ENCODE measurements at places on chromosomes 6 and 20. TPM values are rescaled to one million over a fixed set of nuclear protein-coding genes. Genes with fewer than 3 reads are reported as not detected.

DNA sequence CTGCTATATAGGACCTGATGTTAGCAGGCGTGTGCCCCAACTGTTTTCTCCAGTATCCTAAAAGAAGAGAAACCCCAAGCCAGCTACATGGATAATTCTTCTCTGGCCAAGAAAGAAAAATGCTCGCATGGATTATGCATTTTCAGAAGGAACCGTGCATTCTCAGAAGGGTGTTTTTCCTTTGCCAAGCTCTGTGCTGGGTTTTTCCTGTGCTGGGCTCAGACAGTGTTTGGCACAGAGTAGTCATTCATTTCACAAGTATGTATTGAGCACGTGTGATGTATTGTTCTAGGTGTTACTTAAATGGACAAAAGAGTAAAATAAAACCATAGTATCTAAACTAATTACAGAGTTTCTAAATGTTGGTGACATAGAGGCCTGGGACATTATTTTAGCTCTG lies 62.7 kb upstream of the ZNF133 start:
- no peak for DNase-seq

DNA sequence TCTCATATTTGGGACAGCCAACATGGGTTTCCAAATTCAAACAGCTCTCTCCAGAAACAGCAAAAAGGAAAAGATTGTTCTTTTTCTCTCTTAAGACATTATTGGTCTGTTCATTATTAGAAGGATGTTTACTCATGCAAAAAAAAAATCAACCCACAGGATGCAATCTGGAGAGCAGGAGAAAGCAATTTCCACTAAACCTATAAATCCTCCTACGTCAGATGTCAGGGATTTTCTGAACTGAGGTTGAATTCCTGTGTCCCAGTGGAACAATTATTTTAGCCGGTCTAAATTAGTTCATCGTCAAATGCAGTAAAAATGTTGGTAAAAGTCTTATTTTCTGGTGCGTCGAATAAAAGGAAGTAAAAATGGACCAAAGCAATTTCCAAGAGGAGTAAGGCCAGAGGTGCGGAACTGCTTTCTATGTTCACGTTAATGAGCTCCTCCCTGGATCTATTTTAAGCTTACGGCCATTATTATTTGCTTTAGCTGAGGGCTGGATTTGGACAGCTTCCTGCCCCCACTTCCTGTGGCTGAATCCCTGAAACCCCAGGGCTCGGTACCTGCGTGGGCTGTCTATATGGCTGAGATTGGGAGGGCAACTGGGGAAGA lies at the start of gene GABRR1:
Gene GABRR1 (minus strand): TSS at position 60 of the 612 bp plus-strand sequence. CDS start 36 bp downstream, at position 24.
- DNase-seq: peak; percentile 26

Gene PDCD2
- 74.6 TPM for polyA plus RNA-seq

Gene MCHR2
- polyA plus RNA-seq: 0.03 TPM

Gene COL12A1
- polyA plus RNA-seq: 82.4 TPM

Gene PARD6B
- polyA plus RNA-seq: 18.7 TPM

GRCh38 chr20:64257107-64257757 lies 1.7 kb downstream of the PCMTD2 start:
- no peak for DNase-seq

Gene LY6G5C
- 2.4 TPM for polyA plus RNA-seq

DNA sequence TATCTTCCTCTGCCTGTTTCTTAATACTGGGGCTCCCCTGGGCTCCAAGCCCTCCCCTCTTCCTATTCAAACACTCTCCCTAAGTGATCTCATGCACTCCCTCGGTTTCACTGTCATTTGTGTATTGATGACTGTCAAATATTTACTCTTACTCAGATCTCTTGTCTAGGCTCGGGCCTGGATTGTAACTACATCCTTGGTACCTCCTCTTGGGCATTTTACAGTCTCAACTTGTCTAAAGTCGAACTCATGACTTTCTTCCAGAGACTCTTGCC lies 189.4 kb upstream of the PRDM1 start:
- no peak for DNase-seq

DNA sequence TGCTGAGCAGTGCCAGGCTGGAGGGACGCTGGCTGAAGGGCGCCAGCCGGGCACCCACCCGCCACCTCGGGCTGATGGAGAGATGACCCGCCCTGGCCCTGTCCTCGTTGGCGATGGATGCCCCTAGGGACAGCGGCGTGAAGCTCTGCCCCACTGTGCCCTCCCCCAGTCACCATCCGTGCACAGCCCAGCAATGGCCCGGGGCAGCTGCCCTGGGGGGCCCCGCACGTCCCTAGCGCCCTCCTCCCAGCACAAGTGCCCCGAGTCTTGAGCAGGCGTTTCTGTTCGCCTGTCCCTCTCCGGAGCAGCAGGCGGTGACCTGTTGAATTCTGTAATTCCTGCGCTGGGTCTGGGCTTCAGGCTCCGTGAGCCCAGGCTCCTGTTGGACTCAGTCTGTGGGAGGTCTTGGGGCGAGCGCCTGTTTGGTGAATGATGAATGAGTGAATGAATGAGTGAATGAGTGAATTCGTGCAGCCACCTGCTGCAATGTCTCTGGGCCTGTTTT lies 36.8 kb upstream of the CHRNA4 start:
- no peak for DNase-seq

Gene SLPI
- not detected for polyA plus RNA-seq

DNA sequence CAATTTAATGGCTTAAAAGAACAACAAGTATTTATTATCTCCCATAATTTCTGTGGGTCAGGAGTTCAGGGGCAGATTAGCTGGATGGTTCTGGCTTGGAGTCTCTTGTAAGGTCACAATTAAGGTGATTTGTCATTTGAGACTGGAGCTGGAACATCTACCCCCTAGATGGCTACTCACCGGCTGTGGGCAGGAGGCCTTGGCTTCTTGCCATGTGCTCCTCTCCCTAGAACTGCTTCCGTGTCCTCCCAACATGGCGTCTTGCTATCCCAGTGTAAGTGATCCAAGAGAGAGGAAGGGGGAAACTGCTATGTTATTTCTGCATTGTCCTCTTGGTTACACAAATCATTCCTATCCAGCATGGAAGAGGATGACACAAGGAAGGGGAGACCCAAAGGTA lies 210.2 kb upstream of the ECI2 start:
- DNase-seq: no peak

Measured in right renal pelvis (tissue), 4 donors.